Muscle of leg (tissue), 16 donors: ENCODE measurements at places on chromosomes 16 and 17. TPM values are rescaled to one million over a fixed set of nuclear protein-coding genes. Genes with fewer than 3 reads are reported as not detected.
A peak's percentile ranks its signal among the peaks of the same experiment; 100 is the strongest.

GRCh38 chr17:34254651-34255380, at the start of gene CCL2:
Gene CCL2 (plus strand): TSS chr17:34255285. CDS start chr17:34255350, 65 bp downstream.
- H3K27me3 ChIP-seq: no peaks in the 10 kb centered on the region
- peaks cover 76% of the 10 kb centered on the region for H3K4me1 ChIP-seq
- H3K4me3 ChIP-seq: peak within 1 kb of the TSS; percentile 56
- H3K36me3 ChIP-seq: peaks cover 6% of the 10 kb centered on the region
- peak within 1 kb of the TSS; percentile 95 for H3K27ac ChIP-seq

Gene NHLRC4
- 1.5 TPM for total RNA-seq

DNA sequence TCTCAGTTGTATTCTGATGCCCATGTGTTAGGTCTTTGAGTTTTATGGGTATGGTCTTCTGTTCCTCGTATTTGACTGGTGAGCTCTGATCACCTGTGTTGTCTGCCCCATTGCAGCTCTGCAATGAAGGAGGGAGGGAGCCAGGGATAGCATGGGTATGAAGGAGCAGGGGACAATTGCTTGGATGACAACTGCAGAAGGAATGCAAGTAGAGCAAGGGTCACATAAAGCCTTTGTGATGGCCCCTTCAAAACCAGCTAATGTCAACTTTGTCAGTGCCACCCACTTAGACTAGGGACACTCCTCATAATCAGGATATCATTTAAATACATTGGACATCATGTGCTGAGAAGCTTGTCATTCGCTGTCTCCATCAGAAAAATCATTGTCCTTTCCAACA, 152.7 kb upstream of the MAF start:
- H3K27ac ChIP-seq: no peak overlapping the region
- no peaks in the 10 kb centered on the region for H3K27me3 ChIP-seq
- no peak for DNase-seq
- H3K4me1 ChIP-seq: peaks cover 12% of the 10 kb centered on the region
- no peak overlapping the region for H3K4me3 ChIP-seq

DNA sequence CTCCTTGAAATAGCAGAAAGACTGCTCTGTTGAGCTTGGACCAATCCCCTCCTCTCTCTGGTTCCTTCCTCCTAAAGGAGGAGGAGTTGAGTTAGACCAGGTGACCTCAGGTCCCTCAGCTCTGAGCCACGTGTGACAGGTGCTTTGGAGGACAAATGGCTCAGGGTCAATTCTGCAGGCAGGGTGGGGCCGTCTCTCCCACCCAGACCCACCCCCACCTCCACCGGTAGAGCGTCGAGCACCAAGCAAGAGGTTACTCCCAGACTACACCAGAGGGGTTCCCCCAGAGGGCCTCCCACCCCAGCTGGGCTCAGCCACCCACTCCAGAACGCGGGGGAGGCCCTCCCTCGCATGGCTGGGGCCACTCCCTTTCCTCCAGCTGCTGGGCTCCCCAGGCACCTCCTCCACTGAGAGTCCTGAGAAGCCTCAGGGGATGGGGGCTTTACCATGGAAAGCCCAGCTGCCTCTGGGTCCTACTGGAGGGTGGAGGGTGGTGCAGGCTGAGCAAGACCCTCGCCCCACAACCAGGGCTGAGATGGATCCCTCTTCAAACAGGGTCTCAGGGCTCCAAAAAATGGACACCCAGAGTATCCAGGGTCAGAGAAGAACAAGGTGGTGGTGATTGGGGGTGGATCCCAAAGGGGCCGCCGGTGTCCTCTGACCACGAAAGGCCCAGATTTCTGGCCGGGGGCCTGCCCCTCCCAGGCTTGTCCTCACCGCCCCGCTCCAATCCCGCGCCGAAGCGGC, 7.6 kb downstream of the MYO1C start:
- H3K27me3 ChIP-seq: no peaks in the 10 kb centered on the region
- H3K4me3 ChIP-seq: peak overlapping the region; percentile 56
- DNase-seq: peak; percentile 65

Gene FBXW10B
- total RNA-seq: 1.3 TPM

Gene TAC4
- 0.75 TPM for total RNA-seq

Gene CA10
- 3.3 TPM for total RNA-seq

DNA sequence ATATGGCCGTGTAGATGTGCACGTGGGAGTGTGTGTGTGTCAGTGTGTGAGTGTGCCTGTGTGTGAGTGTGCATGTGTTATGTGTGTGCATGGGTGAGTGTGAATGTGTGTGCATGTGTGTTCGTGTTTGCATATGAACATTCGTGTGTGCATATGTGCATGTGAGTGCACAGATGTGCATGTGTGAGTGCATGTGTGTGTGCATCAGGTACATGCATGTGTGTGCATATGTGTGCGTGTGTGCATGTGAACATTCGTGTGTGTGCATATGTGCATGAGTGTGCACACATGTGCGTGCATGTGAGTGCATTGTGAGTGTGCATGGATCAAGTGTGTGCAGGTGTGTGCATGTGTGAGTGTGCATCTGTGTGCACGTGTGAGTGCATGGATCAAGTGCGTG, 2.5 kb upstream of the TPSAB1 start:
- no peaks in the 10 kb centered on the region for H3K4me1 ChIP-seq
- DNase-seq: no peak
- no peaks in the 10 kb centered on the region for H3K27me3 ChIP-seq

- DNase-seq: no peak
- peaks cover 3% of the 10 kb centered on the region for H3K4me1 ChIP-seq
- no peak overlapping the region for H3K27ac ChIP-seq
- no peak overlapping the region for H3K4me3 ChIP-seq
- H3K36me3 ChIP-seq: no peaks in the 10 kb centered on the region
These were observed 7.6 kb downstream of the CYTH1 start for GRCh38 chr17:78774453-78774852.

DNA sequence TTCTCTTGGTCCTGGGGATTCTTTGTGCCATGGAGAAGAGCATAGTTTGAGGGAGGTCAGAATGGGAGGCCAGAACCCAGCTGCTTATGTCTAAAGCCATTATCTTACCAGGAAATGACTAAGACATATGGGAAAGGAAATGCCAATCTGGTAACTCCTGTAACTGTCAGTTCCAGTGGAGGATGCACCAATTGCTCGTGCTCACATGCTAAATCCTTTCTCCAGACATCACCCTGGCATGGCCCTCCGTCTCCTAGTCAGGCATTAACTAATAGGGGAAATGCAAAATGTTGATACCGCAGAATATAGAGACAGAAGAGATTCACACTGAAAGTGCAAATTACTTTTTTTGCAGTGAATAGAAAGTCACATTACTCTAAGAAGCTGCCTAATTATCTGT, 255.6 kb upstream of the HSBP1 start:
- no peak for DNase-seq
- H3K4me1 ChIP-seq: no peaks in the 10 kb centered on the region
- H3K27ac ChIP-seq: no peak overlapping the region
- no peaks in the 10 kb centered on the region for H3K27me3 ChIP-seq
- no peaks in the 10 kb centered on the region for H3K36me3 ChIP-seq

DNA sequence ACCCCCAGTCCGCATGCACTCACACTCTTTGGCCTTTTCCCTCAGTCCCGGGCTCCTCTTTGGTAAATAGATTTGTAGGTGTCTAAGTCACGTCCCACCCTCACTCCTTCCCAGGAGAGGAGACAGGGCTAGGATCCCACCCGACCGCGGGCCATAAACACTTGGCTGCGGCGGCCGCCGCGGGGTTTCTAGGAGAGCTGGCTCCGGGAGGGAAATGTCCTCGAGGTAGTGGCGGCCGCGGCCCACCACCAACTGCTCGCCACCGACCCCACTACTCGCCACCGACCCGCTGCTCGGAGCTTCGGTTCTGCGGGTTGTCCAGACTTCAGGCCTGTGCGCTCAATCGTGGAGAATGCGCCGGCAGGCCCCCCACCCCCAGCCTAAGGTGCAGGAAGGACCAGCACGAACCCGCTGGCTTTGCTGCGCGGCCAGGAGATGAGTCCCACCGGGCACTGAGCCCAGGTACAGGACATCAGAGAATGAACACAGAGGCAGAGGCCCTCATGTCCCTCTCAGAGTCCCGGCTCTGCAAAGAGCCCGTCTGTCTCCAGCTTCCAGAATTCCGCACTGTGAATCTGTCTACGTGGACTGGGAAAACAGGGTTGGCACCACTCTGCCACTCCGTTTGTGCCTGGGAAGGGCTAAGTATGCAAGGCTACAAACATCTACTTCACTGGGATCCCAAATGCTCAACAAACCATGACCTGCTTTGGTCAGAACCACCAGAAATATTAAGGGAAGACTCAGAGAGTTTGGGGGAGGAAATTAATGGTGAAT, 2.5 kb downstream of the PRAC2 start:
- H3K36me3 ChIP-seq: no peaks in the 10 kb centered on the region
- no peak overlapping the region for H3K4me3 ChIP-seq
- H3K27me3 ChIP-seq: peaks cover 98% of the 10 kb centered on the region
- DNase-seq: no peak
- peaks cover 37% of the 10 kb centered on the region for H3K4me1 ChIP-seq
- H3K27ac ChIP-seq: no peak overlapping the region

GRCh38 chr17:16923904-16924695, 47.8 kb downstream of the TNFRSF13B start:
- no peaks in the 10 kb centered on the region for H3K36me3 ChIP-seq
- H3K4me1 ChIP-seq: peaks cover 6% of the 10 kb centered on the region
- no peak for DNase-seq
- no peak overlapping the region for H3K4me3 ChIP-seq
- no peaks in the 10 kb centered on the region for H3K27me3 ChIP-seq

DNA sequence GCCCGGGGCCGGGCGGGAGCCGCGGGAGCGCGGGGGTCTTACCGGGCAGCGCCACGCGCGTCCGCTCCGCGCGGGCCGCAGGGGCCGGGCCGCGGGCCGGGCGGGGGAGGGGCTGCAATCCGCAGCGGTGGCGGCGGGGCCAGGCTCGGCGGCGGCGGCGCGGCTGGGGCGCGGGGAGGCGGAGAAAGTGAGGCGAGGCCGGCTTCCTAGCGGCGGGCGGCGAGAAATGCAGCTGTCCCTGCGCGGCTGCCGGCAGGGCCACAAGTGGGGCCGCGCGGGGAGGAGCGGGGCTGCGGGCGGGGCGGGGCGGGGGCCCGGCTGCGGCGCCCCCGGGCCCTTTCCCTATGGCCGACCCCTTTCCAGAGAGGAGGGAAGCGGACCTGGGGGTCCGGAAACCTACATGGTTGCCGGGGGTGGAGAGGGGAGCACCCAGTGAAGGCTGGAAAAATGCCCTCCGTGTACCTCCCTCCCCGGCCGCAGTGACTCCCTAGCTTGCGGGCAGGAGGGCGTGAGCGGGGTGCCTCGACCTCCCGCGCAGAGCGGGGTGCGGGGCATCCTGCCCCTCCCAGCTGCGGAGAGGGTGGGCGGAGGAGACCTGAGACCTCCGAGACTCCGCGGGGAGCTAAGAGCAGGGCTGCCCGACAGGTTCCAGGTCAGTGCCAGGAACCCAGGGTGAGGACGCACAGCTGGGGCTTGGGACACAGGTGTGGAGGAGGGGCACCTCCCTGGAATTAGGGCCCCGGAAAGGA, at the start of gene CUEDC1:
Gene CUEDC1, minus strand, starts transcription at position 230 of the 749 bp plus-strand sequence. CDS start 69,848 bp downstream, outside the sequence.
- peaks cover 5% of the 10 kb centered on the region for H3K36me3 ChIP-seq
- H3K27ac ChIP-seq: peak within 1 kb of the TSS; percentile 78
- H3K4me3 ChIP-seq: peak within 1 kb of the TSS; percentile 71
- peaks cover 41% of the 10 kb centered on the region for H3K4me1 ChIP-seq

GRCh38 chr17:29807520-29808361, 122.3 kb downstream of the SSH2 start:
- H3K27me3 ChIP-seq: no peaks in the 10 kb centered on the region
- H3K36me3 ChIP-seq: no peaks in the 10 kb centered on the region
- no peak overlapping the region for H3K4me3 ChIP-seq
- H3K27ac ChIP-seq: no peak overlapping the region

GRCh38 chr17:17060930-17061329, 18.7 kb downstream of the MPRIP start:
- peaks cover 70% of the 10 kb centered on the region for H3K4me1 ChIP-seq
- no peak for DNase-seq
- peaks cover 34% of the 10 kb centered on the region for H3K36me3 ChIP-seq
- H3K27ac ChIP-seq: no peak overlapping the region
- H3K27me3 ChIP-seq: no peaks in the 10 kb centered on the region

DNA sequence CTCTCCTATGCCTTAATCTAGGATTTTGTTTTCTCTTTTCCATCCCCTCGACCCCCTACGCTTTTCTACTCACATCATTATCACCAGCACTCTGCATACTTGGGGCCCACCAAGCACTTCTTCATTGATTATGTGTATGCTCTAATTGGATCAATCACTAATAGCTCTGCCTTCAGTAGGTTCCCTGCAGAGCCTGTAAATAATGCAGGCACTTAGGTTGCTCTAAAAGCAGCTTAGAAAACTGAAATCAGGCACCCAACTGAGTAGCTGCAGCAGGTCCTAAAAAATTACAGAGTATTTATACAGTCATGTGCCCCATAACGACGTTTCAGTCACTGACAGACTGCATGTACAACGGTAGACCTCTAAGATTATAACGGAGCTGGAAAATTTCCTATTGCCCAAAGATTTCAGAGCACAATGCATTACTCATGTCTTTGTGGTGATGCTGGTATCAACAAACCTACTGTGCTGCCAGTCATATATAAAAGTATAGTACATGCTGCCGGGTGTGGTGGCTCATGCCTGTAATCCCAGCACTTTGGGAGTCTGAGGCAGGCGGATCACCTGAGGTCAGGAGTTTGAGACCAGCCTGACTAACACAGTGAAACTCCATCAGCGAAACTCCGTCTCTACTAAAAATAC, 280.4 kb downstream of the HS3ST3B1 start:
- no peak overlapping the region for H3K4me3 ChIP-seq
- no peak overlapping the region for H3K27ac ChIP-seq
- H3K36me3 ChIP-seq: no peaks in the 10 kb centered on the region
- DNase-seq: no peak

Gene SLC35G6
- not detected for total RNA-seq
